ENCODE measurements at places on chromosomes 3 and 15. TPM values are rescaled to one million over a fixed set of nuclear protein-coding genes. Genes with fewer than 3 reads are reported as not detected.

The AHSG gene
- total RNA-seq: not detected

The PIGZ gene
- 3.7 TPM for total RNA-seq

The ITGA11 gene
- 31.4 TPM for total RNA-seq

The FANCD2OS gene
- not detected for total RNA-seq

The TGM5 gene
- not detected for total RNA-seq

The CCR2 gene
- 0.63 TPM for total RNA-seq

The PSMD6 gene
- 78.3 TPM for total RNA-seq

The ZNF860 gene
- total RNA-seq: 0.08 TPM

The PCSK6 gene
- 28.6 TPM for total RNA-seq

The ZNF774 gene
- total RNA-seq: 4.7 TPM

The PLS1 gene
- 2.6 TPM for total RNA-seq

DNA sequence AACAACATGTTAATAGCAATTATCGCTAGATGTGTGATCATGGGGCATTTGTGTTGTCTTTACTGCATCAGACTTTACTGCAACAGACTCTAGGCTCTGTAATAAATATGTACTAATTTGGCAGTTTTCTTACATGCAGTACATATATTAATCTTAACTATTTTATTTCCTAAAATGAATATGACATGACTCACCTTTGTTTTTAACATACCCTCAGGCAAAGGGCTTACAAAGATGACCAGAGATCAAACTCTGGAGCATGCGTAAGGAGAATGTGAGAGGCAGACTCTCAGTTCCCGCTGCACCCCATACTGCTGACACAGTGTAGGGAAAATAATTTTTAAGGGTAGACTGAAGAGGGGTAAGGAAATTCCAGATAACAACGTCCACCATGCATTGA is 7.2 kb upstream of the FAM174B start:
- no peak for DNase-seq

- DNase-seq: no peak
These were observed 333.0 kb downstream of the ZNF385D start for GRCh38 chr3:21417991-21418390.

DNA sequence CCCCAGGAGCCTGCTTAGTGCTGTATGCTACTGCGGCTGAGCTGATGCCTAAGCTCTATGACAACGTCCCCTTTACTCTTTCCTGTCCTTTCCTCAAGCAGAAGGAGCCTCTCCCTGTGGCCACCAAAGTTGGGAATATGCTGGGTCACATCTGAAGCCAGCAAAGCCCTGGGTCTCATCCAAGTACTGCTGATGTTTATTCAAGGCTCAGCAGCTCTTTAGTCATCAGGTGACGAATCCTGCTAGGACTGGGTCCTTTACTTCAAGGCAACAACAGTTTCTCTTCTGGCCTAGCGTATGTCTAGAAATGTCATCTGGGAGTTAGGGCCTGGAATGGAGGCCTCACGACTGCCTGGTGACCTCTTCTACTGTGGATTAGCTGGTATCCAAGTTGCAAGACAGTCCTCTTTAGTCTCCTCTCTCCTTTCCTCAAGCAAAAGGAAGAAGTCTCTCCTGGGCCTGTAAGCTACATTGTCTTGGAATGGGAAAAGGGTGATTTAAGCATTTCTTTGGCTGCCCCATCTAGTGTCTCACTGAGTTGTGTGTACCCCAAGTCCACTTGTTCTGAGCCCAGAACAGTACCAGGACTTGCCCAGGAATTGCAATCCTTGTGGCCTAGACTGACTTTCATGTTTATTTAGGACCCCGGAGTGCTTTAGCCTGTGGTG is 63.9 kb downstream of the TNFAIP8L3 start:
- DNase-seq: no peak

- no peak for DNase-seq
These were observed 27.3 kb upstream of the DMXL2 start for GRCh38 chr15:51649659-51650521.

- DNase-seq: no peak
These were observed 144.7 kb downstream of the RAB11A start for GRCh38 chr15:66014022-66014421.

DNA sequence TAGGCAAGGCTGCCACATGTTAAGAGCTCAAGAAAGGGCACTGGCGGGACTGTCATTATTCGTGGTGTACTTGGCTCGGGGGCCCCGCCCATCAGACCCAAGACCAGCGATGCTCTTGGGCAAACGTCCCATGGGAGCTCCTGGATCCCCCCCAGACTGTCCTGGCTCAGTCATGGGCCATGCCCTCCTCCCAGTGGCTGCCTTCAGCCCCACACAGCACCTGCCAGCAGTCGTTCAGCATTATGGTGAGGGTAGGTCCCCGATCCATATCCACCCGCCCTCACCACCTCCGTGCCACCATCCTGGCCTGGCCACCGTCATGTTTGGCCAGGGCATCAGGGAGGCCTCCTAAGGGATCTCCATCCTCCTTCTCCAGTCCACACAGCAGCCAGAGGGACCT is 51.4 kb upstream of the IQSEC1 start:
- no peak for DNase-seq

DNA sequence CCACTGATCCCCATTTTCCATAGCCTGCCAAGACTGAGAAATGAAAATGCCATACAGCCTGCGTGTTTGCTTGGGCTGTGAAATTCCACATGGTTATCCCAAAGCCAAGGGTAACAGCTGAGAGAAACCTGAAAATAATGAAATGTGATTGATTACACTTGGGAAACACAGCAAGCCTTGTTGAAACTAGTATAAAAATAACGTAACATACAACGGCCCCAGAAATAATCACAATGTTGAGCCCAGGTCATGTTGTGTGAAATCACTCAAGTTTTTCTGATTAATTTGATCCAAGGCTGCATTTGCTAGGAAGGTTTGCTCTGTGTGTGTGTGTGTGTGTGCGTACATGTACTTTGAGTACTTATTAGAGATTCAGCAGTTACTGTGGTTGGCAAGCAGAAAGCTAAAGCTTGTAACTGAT is 269.0 kb downstream of the OXSM start:
- no peak for DNase-seq

DNA sequence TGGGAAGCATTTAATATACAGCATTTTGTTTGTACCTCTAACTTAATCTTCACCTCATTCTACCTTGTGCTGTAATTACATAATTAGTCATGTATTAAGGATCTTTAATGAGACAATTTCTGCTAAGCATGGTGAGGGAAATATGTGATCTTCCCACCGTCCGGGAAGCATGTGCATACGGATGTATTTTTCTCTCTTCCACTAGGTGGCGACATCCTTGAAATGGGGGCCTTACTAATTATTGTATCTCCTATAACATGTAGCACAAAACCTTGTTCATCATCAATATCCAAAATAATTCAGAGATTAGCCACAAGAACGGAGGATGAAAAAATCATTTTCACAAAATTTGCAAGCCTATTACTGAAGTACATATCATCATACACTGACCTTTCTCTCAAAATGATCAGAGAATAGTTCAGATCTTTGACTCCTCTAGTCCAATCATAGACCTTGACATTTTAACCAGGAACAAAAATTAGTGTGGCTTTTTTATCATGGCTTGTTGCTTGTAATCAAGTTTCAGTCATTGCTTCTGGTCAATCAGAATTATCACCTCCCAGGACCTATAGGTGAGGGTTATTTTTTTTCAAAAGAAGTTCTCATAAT is 148.9 kb upstream of the GBE1 start:
- no peak for DNase-seq

GRCh38 chr15:39919411-39919747 is 687 bp downstream of the GPR176 start:
- no peak for DNase-seq

DNA sequence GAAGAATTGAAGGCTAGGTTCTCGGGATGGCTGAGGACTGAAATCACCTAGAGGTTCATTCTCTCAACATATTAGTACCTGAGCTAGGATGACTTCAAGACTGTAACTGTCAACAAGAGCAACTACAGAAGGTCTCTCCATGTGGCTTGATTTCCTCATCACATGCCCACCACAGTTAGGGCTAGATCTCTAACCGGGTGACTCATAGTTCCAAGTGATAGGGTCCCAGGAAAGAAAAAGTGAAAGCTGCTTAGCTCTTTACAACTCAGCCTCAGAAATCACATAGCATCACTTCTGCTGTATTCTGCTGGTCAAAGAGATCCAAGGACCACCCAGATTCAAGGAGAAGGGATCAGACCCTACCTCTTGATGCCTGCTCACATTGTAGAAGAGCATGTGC is 165.4 kb upstream of the AGTR1 start:
- DNase-seq: no peak

DNA sequence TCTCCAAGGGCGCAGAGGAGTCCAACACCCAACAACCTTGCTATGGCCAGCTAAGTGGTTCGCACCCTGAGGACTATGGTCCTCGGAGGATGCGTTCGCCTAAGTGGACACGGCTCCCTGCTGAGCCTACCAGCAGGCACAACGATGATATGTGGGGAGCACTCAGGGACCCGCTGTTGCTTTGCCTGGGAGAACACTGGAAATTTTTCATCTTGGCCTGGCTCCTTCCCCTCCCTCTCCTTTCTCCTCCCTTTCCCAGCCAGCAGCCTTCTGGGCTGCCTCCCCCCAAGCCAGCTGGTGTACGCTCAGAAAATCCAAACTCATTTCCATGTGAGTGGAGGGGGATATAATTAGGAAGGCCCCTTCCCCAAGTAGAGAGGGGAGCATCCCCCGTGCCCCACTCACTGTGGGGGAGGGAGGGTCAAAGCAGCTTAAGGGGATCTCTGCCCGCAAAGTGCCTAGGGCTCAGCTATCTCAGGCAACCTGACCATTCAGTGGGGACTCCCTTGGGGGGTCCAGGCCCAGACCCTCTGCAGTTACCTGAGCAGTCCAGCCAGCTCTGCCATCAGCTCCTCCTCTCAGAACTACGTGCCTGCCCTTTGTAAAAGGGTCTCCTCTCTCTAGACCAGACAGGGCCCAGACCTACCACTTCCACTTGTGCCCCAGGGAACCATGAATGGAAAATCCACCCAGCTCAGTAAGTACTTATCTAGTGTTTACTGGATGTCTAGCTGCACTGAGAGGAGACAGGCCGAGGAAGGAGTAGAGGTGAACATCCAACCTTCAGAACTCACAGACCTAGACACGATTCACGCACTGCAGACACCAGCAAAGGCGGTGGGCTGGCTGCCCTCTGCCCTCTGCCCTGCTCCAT is 742 bp upstream of the SEMA7A start:
- no peak for DNase-seq

DNA sequence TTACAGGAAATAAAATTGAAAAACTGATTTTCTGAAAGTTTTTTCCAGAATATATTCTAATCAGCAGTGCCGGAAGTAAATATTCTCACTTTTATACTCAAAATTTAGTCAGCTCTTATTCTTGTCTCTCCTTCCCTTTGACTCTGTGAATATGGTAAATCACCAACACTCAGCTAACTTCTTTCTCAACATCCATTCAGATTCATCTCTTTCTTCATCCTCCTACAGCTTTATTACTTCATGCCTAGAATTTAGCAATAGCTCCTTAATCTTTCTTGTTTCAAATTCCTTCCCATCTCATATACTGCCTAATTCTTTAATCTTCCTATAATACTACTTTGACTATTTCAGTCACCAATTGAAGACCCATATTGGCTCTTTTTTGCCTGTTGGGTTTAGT is 67.9 kb downstream of the FGF7 start:
- no peak for DNase-seq

DNA sequence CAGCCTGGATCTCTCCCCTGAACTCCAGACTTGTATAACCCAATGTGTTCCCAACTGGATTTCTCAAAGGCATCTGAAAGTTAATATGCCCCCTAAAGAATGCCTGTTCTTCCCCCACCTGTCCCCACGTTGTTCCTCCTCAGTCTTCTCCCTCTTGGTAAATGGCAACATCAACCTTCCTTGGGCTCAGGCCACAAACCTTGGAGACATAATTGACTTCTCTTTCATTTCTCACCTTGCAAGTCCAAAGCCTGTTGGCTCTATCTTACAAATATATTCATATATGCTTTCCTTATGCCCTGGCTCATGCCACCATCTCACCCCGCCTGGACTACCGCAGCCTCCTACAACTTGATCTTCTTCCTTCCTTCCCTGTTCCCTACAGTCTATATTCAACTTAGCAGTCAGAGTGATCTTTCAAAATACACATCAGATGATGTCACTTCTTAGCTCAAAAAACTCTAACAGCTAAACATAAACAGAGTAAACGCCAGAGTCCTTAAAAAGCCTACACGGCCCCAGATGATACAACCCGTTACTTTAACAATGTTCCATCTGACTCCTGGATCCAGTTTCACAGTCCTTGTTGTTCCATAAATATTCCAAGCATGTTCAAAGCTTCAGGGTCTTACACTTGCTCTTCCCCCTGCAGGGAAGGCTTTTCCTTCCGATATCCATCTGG is 66.2 kb downstream of the ETV5 start:
- DNase-seq: no peak

GRCh38 chr15:59636184-59636583 is 21.1 kb downstream of the GTF2A2 start:
- DNase-seq: no peak

DNA sequence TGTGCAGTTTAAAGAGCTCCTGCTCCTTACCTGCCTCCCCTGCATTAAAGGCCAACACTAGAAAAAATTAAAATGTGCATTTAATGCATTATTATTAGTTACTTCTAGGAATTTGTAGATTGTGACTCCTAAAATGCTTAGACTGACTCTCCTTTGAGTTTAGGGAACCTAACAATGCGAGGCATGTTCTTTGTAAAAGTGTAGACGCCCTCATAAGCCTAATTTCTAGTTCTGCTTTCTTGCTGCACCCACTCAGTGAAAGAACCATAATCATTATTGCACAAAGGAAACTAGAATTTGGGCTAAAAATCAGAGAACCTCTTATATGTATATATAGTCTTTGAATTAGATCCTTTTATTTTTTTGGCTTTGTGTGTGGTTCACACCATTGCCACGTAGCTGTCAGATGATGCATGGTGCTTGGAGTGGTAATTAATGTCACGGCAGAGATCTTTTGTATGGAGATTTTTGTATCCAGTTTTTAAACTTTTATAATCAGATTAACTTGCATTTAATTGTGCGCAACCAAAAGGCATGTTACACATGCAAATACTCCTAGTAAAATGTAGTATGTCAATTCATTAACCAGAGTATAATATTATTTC is 710 bp downstream of the ABHD10 start:
- DNase-seq: no peak

GRCh38 chr3:21691036-21691435 is 60.0 kb downstream of the ZNF385D start:
- DNase-seq: no peak

DNA sequence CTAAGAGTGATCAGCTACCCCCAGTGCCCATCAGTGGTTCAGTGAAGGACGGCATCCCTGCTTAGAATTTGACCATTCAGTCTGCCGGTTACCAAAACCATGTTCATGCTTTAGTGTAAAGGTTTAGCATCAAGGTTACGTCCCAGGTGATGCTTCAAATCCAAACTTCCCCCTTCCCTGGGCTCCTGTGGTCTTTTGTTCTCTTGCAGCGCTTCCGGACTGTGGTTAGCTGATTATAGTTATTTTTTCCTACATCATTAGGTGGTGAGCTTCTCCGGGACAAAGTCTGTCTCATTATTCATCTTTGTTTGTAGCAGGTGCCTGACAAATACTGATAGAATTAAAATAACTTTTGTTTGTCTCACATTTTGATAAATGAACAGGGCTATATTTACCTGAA is 28.3 kb upstream of the MYZAP start:
- DNase-seq: no peak

- no peak for DNase-seq
These were observed 499.4 kb downstream of the ROBO1 start for GRCh38 chr3:79268422-79268821.

GRCh38 chr3:146223401-146224373 is 27.2 kb downstream of the PLSCR4 start:
- no peak for DNase-seq

GRCh38 chr3:56764904-56765547 is 36.7 kb downstream of the ARHGEF3 start:
- no peak for DNase-seq

GRCh38 chr3:57978316-57978715 is 29.9 kb upstream of the FLNB start:
- no peak for DNase-seq

Data from left ventricle myocardium inferior (tissue), 1 donor.